Activated CD4-positive, alpha-beta T cell treated with anti-CD3 and anti-CD28 coated beads, Interleukin-2, amount 50 U/mL, for 1 hour (primary cell): ENCODE measurements at places on chromosomes 6 and 20.

DNA sequence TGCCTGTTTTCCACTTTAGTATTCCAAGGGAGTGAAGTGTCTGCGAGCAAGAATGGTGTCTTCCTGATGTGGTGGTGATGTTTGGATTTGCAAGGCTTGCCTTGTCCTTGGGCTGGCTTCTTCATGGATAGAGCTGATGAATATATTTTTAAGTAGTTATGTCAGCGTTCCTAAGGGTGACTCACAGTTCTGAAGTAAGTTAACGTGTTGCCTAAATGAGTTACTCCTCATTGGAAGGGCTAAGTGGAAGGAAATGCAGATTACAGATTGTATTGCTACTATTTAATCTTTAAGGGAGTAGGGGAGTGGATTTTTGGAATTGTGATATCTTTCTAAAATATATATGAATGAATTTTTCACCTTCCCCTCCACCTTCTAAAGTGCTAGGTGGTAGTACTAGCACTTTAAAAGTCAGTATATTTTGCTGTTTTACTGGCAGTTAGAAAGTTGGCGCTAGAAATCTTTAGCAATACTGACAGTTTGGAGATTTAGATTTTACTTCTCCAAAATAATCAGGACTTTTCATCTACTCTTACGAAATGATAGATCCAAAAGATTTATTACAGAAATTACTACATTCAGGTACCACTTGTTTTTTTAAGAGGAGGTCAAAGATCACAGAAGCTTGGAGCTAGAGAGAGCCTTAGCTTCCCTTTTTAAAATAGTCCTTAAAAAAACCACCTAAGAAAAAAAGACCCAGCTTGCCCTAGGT, 197.4 kb downstream of the JARID2 start:
- DNase-seq = no peak

- DNase-seq = no peak
Observed at GRCh38 chr6:158560836-158561320, 987 bp downstream of the TMEM181 start.

GRCh38 chr6:40443842-40444241, 143.3 kb downstream of the LRFN2 start:
- no peak for DNase-seq

GRCh38 chr6:79173378-79173777, 61.1 kb downstream of the HMGN3 start:
- no peak for DNase-seq
